Posterior vena cava (tissue), 2 donors: ENCODE measurements at places on chromosomes 12 and 14. TPM values are rescaled to one million over a fixed set of nuclear protein-coding genes. Genes with fewer than 3 reads are reported as not detected.

- DNase-seq: no peak
These were observed 505 bp upstream of the BCDIN3D start for GRCh38 chr12:49843411-49843810.

DNA sequence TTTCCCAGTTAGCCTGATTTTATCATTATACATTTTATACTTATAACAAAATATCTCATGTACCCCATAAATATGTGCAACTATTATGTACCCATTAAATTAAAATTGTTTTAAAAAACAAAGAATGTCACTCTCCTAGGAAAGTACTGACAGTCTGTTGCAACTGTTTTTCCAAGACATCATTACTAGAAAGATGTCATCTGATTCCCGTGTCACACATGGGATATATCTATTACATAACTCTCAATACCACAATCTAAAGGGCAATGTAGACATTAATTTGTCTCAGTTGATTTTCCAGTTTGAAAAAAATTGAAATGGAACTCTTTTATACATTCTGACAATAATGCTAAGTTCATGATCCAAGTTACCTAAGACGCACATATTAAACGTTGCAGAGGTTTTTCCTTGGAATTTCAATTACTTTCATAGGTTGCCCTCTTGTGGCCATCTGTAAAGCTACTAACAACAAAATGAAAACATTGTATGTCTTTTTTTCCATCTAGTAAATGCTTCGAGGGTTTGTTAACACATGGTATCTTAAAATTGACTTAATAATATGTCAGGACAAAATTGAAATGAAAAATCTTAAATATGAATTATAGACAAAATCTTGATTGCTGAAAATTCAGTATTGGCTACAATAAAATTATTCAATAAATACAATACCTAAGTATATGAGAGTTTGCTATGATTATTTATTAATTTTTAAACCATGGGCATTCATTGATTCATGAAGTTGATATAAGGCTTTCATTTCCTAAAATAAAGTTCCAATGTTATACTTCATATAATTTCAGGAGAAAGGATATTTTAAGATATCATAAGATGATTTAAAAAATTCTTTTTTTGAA is 131.6 kb downstream of the PPFIA2 start:
- DNase-seq: no peak

PCED1B gene
- 7.2 TPM for total RNA-seq

DNA sequence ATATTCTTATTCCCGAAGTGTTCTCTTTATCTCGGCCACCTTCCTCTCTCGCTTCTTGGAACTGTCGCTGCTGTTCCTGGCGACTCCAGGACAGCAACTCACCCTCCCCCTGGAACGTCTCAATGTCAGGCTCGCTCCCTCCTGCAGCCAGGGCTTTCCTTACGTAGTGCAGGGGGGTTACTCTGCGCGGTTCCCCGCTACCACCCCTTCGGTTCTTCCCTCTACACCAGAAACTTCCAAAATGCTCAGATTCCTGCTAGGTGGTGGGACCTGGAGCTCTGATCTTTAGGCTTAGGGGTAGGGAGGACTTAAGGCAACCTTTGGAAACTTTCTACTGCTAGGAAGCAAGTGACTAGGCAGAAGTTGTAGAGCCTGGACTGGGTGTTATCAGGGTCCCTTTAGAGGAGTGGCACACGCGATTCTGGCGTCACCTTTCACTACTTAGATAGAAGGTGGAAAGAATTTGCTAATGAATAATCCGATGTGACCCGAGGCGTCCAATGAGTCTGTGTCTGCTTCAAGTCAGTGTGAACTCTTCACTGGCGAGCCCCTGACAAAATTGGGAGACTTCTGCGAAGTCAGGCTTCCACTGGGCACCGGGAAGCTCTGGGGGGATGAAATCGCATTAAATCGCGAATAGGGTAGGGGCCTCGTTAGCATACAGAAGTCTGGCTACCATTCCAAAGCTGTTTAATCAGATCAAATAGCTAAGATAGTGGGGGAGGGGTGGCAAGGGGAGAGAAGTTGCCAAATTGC is 900 bp upstream of the DPF3 start:
- no peak for DNase-seq

DNA sequence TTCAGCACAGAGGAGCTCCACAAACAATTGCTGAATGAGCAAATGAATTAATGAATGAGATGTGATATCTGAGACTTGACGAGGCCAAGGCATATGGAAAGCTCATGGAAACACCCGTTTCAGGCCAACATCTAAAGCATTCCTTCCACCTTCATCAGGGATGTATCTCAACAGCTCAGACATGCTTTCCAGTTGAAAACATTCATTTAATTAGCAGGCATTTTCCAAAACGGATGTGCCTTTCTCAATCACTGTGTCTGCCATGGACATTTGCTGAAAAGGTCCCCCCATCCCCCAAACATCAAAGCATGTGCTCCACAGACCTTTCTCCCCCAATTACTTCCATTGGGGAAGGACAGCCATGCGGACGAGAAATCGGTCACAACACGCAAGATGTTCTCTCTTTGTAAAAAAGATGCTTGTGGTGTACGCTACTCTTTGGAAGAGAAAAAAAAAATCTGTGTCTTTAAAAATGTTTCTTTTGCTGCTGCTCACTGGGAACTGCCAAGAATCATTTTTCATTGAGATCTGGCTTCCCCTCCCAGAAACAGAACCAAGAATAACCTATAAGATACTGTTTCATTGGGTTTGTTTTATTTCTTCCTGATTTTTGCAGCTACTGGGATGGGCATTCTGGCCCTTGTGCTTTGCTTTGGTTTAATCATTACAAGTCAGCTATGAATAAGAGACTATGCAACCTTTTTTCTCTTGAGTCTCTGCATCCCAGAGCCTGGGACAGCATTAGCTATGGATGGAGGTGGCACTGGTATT is 528.2 kb downstream of the MED13L start:
- DNase-seq: no peak
